ENCODE measurements at places on chromosomes 6 and 20.

DNA sequence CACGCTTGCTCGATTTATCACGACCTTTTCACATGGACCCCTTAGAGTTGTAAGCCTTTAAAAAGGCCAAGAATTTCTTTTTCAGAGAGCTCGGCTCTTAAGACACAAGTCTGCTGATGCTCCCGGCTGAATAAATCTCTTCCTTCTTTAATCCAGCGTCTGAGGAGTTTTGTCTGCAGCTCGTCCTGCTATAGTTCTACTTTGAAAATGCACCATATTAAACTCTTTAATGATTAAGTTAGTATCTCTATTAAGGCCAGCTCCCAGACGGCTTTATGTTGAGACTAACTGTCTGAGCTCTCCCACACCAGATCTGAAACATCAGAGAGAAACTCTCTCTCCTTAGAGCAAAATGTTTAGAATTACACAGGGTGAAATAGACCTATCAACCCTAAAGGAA is 18.0 kb upstream of the GSTA3 start:
- DNase-seq, result no peak

DNA sequence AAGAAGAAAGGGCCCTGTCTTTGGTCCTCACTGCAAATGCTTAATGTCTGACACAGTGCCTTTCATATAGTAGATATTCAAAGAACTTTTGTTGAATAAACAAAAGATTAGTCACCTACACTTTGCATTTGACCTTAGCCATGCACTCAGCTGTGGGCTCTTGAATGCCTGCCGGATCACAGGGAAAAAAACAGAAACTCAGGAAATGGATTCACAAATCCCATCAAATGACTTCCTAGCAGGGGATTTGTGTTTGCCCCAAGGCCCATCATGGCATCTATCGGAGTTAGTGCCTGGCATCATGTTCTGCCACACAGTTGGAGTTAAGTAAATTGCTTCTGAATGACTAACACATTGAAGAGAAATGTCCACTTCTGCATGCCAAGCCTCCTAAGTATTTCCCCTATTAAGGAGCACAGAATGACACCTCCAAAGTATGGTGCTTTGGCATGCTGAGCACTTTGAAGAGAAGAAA is 72.3 kb upstream of the DST start:
- peak; percentile 67 for DNase-seq

GRCh38 chr6:56690519-56691285 is 48.0 kb upstream of the DST start:
- no peak for DNase-seq

DNA sequence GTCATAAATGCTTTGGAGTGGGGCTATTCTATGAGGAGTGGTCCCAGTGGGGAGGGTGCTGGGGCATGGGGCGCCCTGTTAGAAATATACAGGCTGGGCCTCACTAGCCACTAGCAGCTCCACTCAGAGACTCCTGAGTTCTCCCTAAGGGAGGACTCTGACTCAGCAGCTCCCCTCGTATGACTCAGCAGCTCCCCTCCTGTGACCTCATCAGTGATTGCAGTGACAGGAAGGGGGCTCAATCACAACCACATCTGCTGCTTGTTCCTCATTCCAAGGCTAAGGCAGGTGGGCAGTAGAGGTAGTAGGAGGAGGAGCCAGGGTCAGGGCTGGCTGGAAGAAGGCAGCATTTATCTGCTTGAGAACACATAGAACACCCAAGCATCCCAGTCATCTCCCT is 73.7 kb downstream of the PRND start:
- DNase-seq, result no peak

GRCh38 chr6:10567256-10568026 is 46.3 kb downstream of the GCNT2 start:
- peak; percentile 47 for DNase-seq

- no peak for DNase-seq
Measured at GRCh38 chr6:168734523-168734922, 293.5 kb downstream of the SMOC2 start.

DNA sequence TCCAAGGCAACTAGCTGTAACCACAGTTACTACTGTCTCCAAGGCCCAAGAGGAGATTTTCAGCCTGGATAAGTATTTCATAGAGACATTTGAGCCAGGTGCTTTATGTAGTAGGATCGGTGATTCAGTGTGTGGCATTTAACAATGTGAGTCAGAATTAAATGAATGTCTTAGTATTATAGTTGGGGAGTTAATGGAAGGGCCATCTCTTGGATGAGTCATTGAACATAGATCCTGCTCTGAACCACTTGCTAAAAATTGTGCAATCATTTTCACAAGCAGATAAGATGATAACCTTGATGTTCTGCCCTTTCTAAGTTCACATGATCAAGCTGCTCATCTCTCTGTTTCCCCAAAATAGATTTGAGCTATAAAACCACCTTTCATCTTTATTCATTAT is 668.9 kb upstream of the CITED2 start:
- peak; percentile 48 for DNase-seq

DNA sequence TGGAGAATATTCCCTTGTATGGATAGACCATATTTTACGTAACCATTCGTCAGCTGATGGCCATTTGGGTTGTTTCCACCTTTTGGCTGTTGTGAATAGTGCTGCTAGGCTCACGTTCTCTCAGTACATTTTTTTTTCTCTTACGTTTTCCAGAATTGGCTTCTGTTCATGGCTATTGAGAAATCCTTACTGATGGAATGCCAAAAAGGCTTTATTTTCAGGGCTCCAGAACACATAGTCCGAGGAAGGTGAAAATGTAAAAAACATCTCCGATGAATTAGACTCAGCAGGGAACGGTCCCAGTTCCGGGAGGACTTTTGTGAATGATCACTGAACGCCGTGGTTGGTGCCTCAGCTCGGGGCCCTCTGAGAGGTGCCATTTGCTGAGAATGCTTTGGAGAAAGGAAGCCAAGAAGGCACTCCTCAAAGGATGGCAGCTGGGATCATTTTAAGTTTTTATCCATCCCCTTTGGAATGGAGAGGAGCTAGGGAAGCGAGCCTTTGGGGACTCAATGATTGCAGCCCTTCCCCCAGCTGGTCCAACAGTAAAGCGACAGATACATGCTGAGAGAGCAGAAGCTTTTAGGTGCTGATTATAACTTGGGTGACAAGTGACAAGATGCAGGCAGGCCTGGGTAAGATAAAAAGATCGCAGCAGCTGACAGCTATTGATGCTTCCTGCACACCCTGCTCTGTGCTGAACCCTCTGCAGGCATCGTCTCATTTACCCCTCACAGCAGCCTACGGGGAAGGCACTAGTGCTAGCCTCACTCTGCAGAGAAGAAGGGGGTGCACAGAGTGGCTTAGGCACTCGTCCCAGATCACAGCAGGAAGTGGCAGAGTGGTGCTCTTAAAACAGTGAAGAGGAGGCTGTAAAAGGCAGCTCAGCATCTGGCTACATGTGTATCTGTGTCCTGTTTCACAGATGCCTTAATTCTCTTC is 133.4 kb upstream of the KCNG1 start:
- DNase-seq, result no peak

DNA sequence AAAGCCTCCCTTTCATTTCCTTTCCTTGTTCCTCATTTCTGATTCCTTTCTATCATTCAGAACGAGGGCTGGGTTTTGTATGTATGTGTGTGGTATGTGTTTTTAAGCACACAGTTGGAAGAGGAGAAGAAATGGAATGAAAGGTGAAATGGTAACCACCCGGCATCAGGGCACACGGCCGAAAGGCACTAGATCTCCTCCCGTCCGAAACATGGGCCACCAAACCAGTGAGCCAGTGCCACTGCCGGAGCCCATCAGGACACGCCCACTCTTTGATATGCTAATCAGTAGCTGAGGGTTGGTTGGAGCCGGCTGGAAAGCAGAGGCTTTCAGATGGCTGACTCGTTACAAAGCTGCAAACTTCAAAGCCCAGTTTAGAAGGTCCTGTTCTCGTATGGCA is 228.6 kb upstream of the JARID2 start:
- peak; percentile 44 for DNase-seq

DNA sequence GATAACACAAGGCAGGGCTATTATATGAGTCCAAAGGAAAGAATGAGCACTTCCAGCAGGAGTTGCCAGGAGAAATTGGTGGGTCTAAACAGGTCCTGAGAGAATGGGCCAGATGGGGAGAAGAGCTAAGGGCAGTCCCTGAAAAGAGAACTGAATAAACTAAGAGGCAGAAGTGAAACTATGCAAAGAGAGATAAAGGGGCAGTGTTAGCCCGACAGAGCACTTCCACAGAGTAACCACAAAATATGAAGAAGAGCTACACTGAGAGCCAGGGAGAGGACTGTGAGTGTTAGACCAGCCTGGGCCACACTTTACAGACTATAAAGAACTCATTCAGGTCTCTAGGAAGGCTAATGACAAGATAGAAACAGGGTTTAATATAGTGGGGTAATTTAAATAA is 43.8 kb downstream of the RALGAPA2 start:
- no peak for DNase-seq

DNA sequence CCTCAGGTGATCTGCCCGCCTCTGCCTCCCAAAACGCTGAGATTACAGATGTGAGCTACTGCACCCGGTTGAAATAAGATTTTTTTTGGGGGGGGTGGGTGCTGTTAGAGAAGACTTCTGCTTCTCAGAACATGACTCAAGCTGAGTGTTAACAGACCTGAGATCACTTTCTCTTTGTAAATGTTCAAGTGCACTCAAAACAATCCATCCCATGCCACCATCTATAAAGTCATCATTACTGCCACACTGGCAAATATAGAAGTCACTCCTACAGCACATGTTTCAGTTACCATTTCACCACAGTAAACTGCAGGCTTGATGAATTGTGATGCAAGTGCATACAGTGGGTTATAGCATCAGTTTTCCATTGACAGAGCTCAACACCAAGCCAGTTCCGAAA is 9.0 kb downstream of the VPS16 start:
- no peak for DNase-seq
